CD8-positive, alpha-beta memory T cell (primary cell): ENCODE measurements at places on chromosomes 6 and 20.

DNA sequence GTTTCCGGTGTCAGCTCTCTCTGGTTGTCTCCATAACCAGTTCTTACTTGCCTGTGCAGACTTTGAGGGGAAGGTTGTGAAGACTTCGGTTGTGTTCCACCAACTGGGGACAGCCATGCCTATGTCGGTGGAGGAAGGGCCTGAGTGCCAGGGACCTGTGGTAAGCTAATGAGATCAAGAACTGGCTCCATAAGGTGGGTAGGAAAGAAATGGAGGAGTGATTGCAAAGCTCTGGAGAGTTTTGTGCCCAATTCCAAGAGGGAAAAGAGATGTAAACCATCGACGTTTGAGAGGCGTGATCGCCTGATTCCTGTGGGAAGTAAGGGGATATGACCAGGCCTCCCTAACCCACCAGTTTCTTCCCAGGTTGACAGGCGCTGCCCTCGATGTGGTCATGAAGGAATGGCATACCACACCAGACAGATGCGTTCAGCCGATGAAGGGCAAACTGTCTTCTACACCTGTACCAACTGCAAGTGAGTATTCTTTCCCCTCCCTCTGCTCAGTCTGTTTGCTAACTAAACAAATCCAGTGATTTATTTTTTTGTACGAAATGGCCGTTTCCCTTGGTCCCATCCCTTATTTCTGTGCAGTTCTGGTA lies 893 bp downstream of the POLR1H start:
- peak; percentile 43 for DNase-seq

GRCh38 chr6:53313784-53314400 lies 34.9 kb downstream of the ELOVL5 start:
- DNase-seq = no peak

GRCh38 chr20:53077373-53078205 lies 105.4 kb downstream of the TSHZ2 start:
- DNase-seq = no peak

DNA sequence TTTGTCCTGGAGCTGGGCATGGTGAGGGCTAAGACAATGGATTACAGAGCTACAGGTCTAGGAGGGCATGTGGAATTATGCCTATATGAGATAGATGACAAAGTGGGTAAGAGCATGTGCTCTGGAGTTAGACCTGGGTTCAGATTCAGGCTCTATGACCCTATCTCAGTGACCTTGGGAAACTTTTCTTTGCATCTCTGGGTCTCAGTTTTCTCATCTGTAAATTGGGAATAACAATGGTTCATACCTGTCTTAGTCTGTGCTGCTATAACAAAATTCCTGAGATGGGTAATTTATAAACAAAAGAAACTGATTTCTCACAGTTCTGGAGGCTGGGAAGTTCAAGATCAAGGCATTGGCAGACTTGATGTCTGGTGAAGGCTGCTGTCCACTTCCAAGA lies 30.3 kb downstream of the PPARD start:
- no peak for DNase-seq

- DNase-seq = peak; percentile 81
These were observed 30.6 kb downstream of the COL11A2 start for GRCh38 chr6:33161354-33162331.

DNA sequence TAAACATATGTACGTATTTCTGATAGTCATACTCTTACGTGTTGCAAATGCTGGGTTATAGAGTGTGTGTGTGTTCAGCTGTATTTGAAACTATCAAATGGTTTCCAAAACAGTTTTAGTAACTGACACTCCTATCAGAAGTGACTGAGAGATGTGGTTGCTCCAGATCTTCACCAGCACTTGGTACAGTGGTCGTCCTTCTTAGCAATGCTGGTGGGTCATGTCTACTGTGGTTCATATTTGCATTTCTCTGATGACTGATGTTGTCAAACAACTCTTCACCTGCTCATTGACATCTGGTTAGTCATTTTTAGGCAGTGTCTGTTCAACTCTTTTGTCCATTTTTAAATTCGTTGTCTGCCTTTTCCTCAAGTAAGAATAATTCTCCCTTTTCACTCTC lies 259.3 kb downstream of the KIF16B start:
- DNase-seq = no peak

DNA sequence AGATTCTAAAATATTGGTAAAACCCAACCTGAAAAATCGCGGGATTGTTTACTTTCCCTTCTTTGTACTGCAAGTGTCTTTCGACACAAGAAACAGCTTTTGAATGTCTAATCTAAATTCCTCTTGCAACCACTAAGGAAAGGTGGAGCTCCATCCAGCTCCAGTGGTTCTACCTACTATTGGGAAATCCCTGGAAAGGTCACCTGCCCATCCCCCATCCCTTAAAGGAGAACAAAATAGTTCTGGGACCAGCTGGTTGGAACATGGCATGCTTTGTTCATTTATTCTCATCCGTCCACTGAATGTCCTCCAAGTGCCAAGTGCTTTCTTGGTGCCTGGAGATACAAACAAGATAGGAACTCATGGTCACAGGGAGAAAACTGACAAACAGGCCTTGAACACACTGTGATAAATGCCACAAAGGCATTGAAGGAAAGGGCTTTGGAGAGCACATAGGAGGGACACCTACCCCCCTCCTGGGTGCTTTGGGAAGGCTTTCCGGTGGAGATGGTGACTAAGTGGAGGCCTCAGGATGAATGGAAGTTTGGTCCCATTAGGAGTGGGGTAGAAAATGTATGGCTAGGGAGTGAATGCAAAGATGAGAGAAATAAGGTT lies 2.3 kb upstream of the CITED2 start:
- DNase-seq = no peak

DNA sequence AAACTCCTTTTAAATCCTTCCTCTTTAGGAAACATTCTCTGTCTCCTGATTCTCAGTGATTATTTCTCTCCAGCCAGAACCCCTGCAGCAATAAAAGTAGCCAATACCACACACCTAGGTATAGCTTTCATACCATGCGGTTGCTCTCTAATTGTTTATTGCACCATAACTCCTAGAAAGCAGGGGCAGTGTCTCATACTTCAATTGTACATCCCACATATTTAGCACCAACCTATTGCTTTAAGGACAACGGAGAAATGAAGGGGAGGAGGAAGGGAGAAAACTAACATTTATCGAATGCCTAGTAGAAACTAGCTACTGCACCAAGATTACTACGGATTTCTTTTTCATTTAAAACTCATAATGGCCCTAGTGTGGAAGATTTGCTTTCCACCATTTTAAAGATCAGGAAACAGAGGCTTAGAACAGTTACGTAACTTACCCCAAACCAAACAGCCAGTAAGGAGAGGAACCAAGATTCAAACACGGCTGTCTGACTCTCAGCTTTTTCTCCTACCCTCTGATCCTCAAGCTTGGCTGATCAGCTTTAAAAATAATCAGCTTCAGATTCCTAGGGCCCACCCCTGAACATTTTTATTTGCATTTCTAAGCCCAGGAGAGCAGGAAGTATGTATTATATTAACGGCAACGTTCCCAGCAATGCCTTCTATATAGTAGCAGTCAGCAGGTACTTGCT lies 43.4 kb upstream of the ATXN1 start:
- DNase-seq = no peak

GRCh38 chr20:37362821-37363220 lies 16.9 kb downstream of the SRC start:
- DNase-seq = no peak

GRCh38 chr6:137787016-137787415 lies 80.0 kb upstream of the TNFAIP3 start:
- DNase-seq = no peak

GRCh38 chr6:148924226-148925012 lies 177.6 kb downstream of the UST start:
- no peak for DNase-seq

- no peak for DNase-seq
These were observed 43.4 kb downstream of the QKI start for GRCh38 chr6:163457637-163458561.
